Stimulated activated CD4-positive, alpha-beta T cell treated with anti-CD3 and anti-CD28 coated beads, Interleukin-2, amount 100 ng/mL, for 24 hours (primary cell): ENCODE measurements at places on chromosomes 6 and 20.

DNA sequence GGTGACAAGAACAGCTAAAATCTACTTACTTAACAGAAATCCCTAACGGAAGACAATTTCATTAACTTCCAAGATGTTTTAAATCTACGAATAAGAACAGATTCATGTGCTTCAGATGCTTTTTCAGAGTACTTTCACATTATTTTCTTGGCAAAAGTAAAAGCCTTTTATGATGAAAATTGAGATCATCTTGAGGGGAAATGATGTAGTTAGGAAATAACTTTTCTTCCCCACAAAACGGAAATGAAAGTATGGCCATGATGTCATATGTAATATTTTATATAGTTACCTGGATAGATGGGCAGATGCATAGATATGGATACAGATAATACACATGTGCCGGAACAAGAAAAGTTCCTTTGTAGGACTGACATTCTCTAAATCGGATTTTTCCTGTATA lies 32.8 kb downstream of the SASH1 start:
- DNase-seq: no peak

GRCh38 chr6:3294396-3294795 lies 35.6 kb downstream of the PSMG4 start:
- DNase-seq: no peak

DNA sequence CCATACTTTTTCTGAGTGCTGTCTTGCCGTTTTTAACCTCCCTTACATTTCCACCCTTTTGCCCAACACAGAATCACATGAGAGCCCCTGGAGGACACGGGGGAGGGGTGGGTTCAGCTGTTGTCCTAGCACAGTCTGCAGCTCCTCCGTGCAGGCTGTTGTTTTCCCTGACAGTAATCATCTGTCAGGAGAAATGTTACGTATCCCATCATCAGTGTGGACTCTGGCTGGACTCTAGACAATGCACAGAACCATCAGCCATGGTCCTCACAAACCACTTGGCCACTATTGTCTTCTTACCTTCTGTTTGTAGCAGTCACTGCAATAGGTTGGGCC lies 92.1 kb downstream of the RIN2 start:
- DNase-seq: no peak

GRCh38 chr20:41178495-41178894 lies 41.2 kb downstream of the PLCG1 start:
- DNase-seq: no peak

DNA sequence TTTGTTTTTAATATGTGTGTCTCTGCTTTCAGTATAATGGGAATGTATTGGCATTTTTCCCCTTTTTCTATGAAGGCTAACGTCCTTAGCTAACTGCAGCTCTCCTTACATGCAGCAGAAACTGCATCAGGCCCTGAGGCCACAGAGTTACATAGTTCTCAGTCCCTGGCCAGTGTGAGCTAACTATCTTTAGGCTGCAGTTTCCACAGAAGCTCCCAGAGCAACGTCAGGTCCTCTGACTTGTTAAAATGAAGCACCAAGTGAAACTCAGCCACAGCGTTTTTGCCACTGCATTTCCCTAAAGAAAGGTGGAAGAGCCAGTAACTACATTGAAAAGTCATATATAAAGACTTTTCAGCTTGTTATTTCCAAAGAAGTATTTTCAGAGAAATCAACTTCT lies 244.7 kb downstream of the CBLN4 start:
- DNase-seq: no peak

GRCh38 chr6:133918208-133918930 lies 29.5 kb downstream of the TCF21 start:
- DNase-seq: no peak

DNA sequence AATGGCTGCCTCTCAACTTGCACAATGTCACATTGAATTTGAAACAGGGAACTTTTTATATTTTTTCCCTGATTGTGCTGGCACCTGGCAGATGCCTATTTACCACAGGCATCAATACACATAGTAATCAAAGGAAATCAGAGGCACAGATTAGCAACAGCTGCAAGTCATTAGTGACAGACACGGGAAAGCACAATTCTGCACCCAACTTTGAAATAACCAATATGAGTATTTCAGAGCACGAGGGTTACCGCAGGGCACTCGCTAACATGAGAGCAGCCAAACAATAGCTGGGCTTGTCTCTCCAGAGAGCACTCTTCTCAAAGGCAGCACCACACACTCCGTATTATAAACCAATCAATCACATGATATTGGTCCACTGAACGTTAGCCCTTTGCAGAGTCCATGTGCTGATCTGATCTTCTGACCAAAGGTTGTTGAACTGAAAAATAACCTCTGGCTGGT lies 149.5 kb downstream of the RNF144B start:
- DNase-seq: no peak

DNA sequence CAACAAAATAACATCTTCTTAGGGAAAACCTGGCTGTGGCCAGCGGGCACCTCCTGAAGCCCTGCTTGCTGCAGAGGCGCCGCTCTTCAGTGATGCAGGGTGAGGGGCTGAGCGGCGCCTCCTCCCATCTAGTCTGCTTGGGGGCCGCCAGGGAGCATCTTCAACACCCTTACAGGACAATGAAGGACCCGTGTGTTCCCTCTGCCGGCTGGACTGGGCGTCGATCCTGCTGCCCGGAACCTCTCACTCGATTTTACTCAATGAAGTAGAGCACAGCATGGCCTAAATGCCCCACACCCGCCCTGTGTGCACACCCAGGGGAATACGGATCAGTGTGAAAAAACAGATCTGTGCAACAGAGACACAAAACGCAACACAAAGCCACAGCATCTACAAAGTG lies 28.5 kb upstream of the MPC1 start:
- no peak for DNase-seq

DNA sequence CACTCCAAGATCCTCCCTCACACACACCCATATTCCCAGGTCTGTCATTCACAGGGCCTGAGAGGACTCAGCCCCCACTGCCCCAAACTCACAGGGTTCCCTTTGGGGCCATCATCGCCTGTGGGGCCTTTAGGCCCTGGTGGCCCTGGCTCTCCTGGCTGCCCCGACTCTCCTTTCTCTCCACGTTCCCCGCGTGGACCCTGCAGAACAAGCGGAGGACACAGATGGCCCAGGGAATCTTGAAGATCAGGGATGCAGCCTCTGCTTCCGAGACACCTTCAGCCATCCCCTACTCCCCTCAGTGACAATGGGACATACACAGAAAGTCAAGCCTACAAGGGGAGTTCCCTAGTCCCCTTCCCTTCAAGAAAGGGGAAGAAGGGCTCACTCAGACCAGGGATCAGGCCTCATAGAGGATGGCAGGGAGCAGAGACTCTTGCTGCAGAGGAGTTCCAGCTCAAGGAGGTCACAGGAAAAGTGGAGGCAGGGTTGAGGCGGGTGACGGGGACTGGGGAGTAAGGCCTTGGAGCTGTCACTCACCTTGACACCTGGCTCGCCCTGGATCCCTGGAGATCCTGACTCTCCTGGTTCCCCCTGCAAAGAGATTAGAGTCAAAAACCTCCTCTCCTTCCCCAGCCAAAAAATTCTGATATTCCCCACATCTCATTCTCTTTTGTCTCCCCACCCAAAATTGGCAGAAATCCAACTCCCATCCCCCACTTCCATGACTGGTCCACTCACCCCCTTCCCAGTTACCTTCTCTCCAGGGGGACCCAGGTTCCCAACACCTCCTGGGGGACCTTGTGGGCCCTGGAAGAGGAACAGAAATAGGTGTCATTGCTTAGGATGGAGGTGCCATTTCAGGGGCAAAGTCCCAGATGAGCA lies 22.7 kb downstream of the COL11A2 start:
- no peak for DNase-seq
